DMS79 (cell line): ENCODE measurements at places on chromosomes 2 and 18.

DNA sequence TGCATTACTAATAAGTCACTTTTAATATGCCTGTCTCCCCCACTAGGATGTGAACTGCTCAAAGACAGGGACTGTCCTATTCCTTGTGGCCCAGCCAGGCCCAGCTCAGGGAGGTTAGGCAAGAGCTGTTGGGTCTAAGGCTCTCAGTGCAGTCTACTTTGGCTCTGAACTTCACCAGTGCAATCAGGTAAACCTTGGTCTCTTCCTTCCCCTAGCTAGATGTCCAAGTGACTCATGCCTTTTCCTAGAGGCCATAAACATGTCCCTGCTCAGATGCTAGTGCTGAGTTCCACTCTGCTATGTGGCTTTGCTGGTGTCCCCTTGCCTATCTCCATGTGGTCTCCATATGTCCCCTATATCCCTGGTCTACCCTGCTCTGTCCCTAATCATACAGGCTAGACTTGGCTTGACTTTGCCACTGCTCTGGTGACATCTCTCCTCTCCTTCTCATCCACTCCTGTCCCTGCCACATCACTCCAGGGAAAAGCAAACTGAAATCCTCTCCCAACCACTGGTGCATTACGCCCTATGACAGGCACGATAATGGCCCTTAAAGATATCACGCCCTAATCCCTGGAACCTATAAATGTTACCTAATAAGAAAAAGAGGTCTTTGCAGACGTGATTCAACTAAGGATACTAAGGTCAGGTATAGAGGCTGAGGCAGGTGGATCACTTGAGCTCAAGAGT is 45.7 kb upstream of the PPP1CB start:
- no peak for DNase-seq

- no peak for DNase-seq
These were observed 42.9 kb upstream of the MCFD2 start for GRCh38 chr2:46958431-46959017.

DNA sequence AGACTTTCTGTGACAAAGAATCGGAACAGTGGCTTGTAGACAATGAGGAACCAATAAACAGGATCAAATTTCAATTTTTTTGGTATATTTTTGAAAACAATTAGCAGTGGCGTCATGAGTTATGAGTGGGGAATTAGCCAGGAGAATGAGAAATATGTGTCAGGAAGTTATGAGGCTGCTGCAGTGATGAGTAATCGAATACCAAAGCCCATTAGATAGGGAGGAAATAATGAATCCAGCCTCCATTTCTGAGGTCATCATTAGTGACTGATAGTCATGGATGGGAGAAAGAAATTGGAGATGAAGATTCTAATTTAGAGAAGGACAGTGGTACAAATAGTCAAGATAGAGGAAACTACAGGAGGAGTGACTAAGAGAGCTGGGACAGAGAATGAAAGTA is 673.1 kb upstream of the VRK2 start:
- DNase-seq: no peak

DNA sequence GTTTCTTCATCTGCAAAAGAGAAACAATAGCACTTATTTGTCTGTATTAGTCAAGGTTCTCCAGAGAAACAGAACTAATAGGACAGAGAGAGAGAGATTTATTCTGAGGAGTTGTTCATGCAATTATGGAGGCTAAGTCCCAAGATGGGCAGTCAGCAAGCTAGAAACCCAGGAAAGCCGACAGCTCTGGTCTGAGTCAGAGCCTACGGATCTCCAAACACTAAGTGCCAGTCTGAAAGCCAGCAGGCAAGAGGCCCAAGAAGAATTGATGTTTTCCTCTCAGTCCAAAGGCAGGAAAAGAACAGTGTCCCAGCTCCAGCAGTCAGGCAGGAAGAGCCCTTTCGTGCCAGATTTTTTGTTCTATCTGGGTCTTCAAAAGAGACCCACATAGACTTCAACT is 36.5 kb upstream of the SLC66A3 start:
- DNase-seq: no peak

DNA sequence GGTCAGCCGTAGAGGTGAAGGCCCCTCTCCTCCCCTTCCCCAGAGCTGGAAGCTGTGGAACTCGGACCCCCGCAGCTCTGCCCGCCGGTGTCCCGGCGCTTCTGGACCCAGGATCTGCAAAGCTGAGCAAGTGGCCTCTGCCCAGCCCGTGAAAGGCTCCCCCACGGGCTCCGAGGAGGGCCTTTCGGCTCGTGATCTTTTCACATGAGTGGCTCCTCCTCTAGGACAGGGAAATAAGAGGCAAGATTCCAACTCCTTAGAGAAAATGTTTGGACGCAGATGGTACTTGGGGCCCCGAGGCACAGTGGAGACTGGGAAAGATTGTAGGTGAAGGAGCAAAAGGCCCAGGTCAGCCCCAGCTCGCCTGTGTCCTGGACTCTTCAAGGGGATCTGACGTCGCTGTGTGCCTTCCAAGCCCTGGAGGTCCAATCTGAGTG is 48.2 kb upstream of the SP3 start:
- DNase-seq: no peak

GRCh38 chr2:231393149-231394131 is 2.1 kb upstream of the B3GNT7 start:
- no peak for DNase-seq

DNA sequence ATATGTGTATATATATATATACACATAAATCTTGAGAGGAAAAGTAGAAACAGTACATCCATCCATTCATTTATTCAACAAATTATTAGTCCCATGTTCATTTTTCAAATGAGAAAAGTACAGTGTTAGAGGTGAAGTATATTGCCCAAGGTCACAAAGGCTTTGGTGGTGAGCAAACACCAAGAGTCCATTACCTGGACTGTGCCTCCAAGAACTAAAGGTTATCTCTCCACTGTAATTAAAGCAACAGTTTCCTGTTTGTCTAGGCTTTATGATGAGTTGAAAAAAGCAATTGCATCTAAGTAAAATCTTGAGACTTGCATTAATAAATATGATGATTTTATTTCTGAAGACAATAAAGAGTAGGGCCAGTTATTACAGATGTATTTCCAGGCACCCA is 44.7 kb upstream of the EPB41L3 start:
- DNase-seq: no peak

DNA sequence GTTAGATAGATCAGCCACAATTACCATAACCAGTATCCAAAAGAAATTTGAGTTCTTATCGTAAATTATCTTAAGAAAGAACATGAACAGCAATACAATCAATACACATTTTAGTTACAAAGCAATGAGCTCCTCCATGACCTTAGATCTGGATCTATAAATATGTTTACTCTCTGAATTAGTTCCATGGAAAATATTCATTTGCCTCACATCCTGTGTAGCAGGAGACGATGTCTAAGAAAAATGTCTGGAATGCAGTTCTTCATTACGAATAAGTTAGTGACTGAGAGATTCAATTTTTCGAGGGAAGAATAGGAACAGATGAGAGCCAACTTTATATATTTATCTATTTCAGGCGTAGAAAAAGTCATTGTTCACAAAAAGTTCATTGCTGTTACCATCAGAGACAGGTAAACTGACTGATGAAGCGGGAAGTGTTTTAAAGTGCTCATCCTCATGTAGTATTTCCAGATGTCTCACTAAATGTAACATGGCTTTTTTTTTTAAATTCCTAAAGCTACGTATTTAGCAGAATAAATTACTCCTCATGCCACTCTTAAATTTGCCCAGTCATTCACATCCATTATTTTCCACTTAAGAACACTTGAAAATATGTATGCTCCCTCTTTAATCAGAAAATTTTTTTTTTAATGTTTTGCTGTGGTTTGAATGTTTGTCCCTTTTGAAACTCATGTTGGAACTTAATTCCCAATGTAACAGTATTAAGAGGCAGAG is 106.5 kb upstream of the SCN1A start:
- DNase-seq: no peak

- peak; percentile 65 for DNase-seq
These were observed 131.5 kb downstream of the CCDC74A start for GRCh38 chr2:131659168-131659572.

DNA sequence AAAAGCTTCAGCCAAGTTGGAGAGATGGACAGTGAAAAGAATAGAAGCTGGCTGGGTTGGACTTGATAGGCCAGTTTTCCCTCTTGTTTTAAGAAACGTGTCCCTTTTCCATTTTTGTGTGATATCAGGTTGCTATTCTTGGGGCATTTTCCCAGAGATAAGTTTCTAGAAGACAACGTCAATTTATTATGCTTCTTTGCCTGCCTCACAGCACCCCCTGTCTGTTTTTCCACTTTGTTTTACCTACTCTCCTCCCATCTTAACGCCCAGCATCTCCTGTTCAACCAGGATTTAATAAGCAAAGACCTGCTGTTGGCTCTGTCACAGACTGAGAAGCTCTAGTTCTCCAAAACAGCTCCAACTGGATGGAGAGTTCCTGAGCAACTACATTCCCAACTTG is 317.8 kb upstream of the ZNF521 start:
- no peak for DNase-seq

- no peak for DNase-seq
These were observed 20.7 kb downstream of the COX7A2L start for GRCh38 chr2:42340045-42340937.

GRCh38 chr2:106094131-106094841 is 99.8 kb downstream of the UXS1 start:
- no peak for DNase-seq

GRCh38 chr18:78511666-78512601 is 467.7 kb upstream of the SALL3 start:
- no peak for DNase-seq

GRCh38 chr2:241111440-241111805 is 9.3 kb upstream of the MTERF4 start:
- DNase-seq: no peak

- DNase-seq: peak; percentile 21
These were observed 126.3 kb upstream of the NRXN1 start for GRCh38 chr2:51158251-51158650.

- no peak for DNase-seq
These were observed 134.2 kb upstream of the NABP1 start for GRCh38 chr2:191543708-191544107.

DNA sequence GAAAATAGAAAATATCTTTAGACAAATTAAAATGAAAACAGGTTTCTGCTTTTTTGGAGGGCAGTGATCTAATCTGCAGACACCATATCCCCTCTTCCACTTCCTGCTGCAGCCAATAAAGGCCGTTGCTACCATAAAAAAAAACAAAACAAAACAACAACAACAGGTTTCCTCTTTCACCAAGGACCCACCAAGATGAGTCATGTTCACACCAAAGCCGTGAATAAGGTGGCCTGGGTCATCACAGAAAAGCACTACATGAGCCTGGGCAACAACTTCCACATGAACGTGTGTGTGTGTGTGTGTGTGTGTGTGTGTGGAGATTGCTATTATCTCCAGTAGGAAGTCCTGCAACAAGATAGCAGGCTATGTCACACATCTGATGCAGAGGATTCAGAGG is 24.8 kb upstream of the TFCP2L1 start:
- no peak for DNase-seq

GRCh38 chr2:130328710-130329109 is 14.0 kb upstream of the IMP4 start:
- DNase-seq: peak; percentile 84

GRCh38 chr2:118321432-118322105 is 233.3 kb downstream of the INSIG2 start:
- DNase-seq: no peak
